ENCODE measurements at places on chromosomes 5 and 9.

GRCh38 chr5:59152701-59153245, 569.9 kb downstream of the RAB3C start:
- no peak for DNase-seq

- DNase-seq, result peak; percentile 4
Measured at GRCh38 chr9:90107040-90107725, 502.4 kb downstream of the GADD45G start.

DNA sequence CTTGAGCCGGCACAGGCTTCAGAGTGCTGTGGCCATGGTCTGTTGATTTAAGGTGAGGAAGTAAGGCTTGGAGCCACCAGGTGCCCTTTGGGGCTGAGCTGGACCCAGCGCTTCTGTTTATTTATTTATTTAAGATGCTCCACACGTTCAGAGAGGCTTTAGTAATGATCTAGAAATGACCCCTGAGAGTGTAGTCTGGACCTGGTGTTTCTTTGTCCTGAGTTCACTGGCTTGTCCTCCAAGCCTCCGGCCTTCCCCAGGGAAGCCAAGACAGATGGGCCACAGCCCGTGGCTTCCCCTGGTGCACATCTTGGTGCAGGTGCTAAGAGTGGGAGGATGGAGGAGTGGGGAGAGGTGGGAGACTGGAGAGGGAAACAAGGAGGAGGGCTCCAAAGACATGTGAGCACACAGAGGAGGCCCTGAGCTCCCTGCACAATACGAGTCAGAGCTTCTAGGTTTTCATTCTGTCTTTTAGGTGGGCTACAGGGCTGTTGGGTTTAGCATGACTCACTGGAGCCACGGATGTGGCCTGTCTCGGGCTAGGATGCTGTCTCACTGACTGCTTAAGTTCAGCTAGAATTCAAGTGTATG, 56.9 kb downstream of the AHRR start:
- DNase-seq, result peak; percentile 47

- peak; percentile 9 for DNase-seq
Measured at GRCh38 chr9:99491408-99492158, 269.5 kb downstream of the SEC61B start.

DNA sequence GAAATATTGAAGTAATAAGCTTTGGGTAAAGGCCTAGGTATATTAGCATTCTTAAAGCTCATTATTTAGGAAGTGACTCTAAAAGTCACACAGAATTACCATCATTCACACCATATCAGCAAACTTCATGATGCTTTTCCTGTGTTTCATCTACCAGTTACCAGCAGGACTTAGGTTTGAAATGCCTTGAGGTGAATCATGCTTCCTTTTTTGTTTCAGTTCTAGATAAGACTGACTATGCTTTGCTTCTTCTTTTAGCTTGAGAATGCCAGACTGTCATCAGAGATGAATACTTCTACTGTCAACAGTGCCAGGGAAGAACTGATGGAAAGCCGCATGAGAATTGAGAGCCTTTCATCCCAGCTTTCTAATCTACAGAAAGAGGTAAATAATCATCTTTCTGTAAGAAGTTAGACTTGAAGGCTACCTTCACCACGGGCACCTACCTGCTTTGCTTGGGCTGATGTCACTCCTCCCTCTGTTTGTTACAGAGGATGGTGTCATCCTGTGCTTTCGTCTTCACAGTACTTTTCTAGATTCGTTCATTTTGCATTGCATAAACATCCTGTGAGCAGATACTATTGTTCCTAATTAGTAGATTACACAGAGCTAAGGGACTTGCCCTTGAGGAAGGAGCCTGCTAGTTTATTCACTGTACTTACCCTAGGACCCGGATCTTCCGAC, 34.7 kb downstream of the LMNB1 start:
- DNase-seq, result peak; percentile 79

GRCh38 chr5:41176952-41177351, 36.4 kb downstream of the C6 start:
- DNase-seq, result peak; percentile 82

GRCh38 chr5:166346726-166347374, 1944.6 kb upstream of the WWC1 start:
- no peak for DNase-seq

All from cardiac fibroblast (primary cell).